ENCODE measurements at places on chromosomes 1 and 21.

- DNase-seq = no peak
Observed at GRCh38 chr1:206668874-206669410, 15.8 kb upstream of the MAPKAPK2 start.

DNA sequence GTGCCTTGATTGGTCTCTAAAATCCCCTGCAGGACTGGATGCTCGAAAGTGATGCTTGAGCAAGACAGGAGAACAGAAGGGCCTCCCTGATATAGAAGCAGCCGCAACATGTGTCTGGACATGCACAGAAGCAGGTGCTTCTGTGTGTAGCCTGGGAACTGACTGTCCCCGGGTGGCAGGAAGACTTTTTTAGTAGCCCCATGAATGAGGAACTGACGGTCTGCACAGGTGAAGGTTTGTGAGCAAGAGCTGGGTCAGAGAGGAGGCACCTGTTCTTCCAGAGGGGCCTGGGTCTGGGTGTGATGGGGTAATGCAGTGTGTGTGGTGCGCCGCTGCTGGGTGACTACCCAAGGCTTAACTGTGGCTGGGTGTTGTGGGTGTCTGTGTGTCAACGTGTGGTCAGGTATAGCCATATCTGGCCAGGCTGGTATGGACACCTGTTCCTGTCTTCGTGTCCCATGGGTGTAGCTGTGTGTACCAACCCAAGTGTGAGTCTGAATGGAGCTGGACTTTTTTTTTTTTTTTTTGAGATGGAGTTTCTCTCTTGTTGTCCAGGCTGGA, 39.1 kb upstream of the FOXO6 start:
- DNase-seq = no peak

GRCh38 chr1:211928993-211929637, 98.6 kb upstream of the LPGAT1 start:
- DNase-seq = no peak

DNA sequence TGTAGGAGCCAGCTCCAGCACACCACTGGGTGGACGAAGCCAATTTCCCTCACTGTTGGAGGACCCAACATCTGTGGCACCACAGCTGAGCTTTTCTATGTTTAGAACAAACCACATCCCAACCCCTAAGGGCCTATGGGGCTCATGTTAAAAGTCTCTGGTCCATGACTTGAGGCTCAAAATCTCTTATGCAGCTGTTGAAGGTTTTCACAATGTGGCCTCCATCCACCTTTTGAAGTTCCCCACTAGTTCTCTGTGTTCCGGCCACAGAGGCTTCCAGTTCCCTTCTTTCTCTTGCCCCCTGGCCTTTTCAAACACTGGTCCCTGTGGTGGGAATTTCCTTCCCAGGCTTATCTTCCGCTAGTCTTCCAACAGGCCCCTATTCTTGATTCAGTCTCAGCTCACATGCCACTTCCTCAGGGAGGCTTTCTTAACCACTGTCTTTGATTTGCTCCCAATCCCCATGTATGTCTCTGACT, 3.9 kb upstream of the IFNLR1 start:
- no peak for DNase-seq

- DNase-seq = no peak
Observed at GRCh38 chr1:7220007-7220406, 434.8 kb downstream of the CAMTA1 start.

DNA sequence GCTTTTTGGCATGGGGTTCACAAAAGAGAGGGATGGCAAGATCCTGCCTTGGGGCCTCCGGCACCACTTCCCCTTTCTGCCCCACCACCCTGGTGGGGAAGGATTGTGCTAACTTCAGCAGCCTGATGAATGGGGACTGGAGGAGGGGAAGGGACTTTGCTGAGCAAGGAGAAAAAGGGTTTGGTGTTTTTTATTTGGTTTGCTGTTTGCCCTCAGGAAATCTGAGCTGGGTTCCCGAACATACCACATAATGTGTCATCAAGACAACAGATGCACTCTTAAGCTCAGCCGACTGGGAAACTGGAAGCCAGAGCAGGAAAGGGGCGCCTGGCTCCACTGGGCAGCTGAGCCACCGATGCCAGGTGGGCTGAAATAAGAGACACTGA, 19.8 kb downstream of the OLFML2B start:
- DNase-seq = no peak

DNA sequence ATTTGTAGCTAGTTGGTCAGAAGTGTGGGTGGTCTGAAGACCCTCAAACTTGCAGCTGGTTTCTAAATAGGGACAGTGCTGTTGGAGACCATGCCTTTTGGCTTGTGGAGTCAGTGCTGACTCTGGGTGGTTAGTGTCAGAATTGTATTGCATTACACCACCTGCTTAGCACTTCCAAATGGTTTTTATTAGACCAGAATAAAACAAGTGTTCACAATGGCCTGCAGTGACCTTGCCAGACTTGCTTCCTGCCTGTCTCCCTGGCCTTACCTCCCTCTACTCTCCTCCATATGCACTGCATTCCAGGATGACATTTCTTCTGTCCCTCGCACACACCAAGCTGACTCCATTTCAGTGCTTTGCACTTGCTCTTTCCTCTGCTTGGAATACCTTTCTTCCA, 72.7 kb upstream of the CNIH3 start:
- DNase-seq = no peak

GRCh38 chr21:40300300-40300699, 433.1 kb downstream of the PCP4 start:
- DNase-seq = no peak

- no peak for DNase-seq
Observed at GRCh38 chr1:160671603-160672517, 25.0 kb upstream of the SLAMF1 start.

- DNase-seq = no peak
Observed at GRCh38 chr1:86453664-86454063, 15.1 kb upstream of the CLCA1 start.

- no peak for DNase-seq
Observed at GRCh38 chr1:78255846-78256245, 210.1 kb downstream of the GIPC2 start.

DNA sequence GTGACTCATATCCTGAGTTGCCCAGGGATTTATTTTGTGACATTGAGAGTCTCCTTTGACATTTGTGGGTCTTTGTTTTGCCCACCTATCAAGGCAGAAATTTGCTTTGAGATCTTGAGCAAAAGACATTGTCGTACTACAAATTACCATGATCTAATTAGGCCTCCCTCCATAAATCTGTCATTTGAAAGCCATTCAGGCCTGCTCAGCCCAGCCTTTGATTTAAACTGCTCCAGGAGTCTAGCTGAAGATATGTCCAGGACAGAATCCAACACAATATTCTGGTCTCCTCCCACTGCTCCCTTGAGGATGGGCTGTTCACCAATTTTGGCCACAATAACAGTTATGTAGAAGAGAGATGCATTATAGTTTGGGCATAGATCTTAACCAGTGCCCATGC, 86.7 kb downstream of the PROX1 start:
- DNase-seq = no peak

DNA sequence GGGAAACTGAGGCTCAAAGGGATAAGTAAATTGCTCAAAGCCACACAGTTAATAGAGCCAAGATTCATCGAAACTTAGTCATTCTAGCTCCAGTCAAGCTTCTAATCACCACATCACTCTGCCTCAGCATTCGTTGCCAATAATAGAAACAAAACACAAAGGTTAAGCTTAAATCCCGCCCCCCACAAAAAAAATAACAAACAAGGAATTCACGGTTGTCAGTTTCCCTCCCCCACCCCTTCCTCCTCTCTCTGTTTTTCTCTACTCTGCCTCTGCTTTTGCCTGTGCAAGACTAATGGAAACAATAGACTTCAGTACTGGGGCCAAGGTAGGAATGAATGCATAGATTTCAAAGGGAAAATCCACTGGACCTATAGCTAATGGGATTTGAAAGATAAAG, 70.7 kb upstream of the ZNF644 start:
- DNase-seq = no peak

GRCh38 chr1:99652881-99653281, 7.0 kb downstream of the PALMD start:
- no peak for DNase-seq

- no peak for DNase-seq
Observed at GRCh38 chr1:156368889-156369684, at the start of gene RHBG. Gene RHBG, plus strand, starts transcription at chr1:156369211. Its CDS starts 39 bp downstream, at chr1:156369250.

DNA sequence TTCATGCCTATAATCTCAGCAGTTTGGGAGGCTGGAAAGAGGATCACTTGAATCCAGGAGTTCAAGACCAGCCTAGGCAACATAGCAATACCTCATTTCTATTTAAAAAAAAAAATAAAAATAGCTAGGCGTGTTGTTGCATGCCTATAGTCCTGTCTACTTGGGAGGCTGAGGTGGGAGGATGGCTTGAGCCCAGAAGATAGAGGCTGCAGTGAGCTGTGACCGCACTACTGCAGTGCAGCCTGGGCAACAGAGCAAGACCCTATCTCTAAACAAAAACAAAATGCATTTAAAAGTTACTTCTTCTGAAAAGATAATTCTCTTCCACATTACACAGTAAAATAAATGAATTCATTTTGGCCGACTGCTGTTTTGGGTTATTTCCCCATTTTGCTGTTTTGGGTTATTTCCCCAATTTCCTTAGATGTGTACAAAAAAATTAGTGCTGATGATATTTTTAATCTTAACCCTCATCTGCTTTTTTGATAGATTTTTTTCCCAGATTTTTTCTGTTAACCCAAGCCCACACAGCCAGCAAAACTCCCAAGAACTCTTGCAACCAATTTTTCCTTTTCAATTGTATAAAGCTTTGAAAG, 23.0 kb upstream of the SAMSN1 start:
- no peak for DNase-seq

GRCh38 chr1:247070645-247071044, 8.0 kb downstream of the ZNF670 start:
- DNase-seq = no peak

GRCh38 chr1:20282533-20282932, 8.1 kb upstream of the VWA5B1 start:
- no peak for DNase-seq

GRCh38 chr1:246160905-246161304, 346.2 kb downstream of the SMYD3 start:
- no peak for DNase-seq

GRCh38 chr1:62783736-62784508, at the start of gene ATG4C:
Gene ATG4C, plus strand, starts transcription at chr1:62784132. Its CDS starts 19,655 bp downstream, at chr1:62803787.
- DNase-seq = peak; percentile 86

DNA sequence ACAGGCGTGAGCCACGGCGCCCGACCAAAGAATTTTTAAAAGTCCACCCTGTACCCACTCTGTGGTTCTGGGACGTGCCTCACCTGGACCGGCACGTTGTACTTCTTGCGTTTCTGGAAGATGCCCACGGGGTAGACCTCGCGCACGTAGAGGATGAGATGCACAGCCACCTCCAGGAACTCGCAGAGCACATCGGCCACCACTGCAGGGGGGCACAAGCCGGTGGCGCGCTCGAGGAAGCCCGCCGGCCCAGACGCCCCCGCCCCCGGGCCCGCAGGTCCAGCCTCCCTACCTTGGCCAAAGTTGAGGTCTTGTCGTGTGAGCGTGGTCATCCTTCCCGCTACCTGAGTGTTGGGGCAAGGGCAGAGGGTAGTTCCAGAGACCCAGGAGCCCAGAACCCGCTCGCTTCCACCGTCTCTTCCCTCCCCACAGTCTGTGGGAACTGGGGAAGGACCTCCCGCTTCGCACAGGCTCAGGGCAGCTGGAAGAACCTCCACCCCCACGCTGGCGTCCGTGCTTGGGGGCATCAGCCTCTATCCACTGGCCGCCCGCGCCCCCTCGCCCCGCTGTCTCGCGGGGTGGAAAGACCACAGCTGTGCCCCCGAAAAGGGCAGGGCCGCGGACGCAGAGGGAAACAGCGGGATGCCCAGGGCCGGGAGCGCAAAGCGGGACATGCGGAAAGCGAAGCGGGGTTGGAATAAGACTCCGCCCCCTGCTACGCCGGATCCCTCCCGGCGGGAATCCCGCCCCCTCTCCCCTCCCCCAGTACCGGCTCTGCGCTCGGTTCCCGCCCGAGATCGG, 478 bp downstream of the MAD2L2 start:
- DNase-seq = no peak

- no peak for DNase-seq
Observed at GRCh38 chr1:10679496-10680220, 116.8 kb downstream of the CASZ1 start.
